Activated CD4-positive, alpha-beta memory T cell treated with anti-CD3 and anti-CD28 coated beads for 36 hours (primary cell): ENCODE measurements at places on chromosomes 7 and 10. TPM values are rescaled to one million over a fixed set of nuclear protein-coding genes. Genes with fewer than 3 reads are reported as not detected.

- H3K27ac ChIP-seq: no peak overlapping the region
- peak; percentile 55 for DNase-seq
- no peaks in the 10 kb centered on the region for H3K4me1 ChIP-seq
- no peak overlapping the region for H3K4me3 ChIP-seq
- H3K36me3 ChIP-seq: no peaks in the 10 kb centered on the region
Observed at GRCh38 chr7:104848138-104848990, 165.6 kb upstream of the KMT2E start.

GRCh38 chr10:118496525-118496924 is 98.9 kb downstream of the PRLHR start:
- no peak for DNase-seq
- no peaks in the 10 kb centered on the region for H3K36me3 ChIP-seq
- no peak overlapping the region for H3K4me3 ChIP-seq
- H3K4me1 ChIP-seq: no peaks in the 10 kb centered on the region

GRCh38 chr7:152553671-152554317 is 118.0 kb upstream of the KMT2C start:
- H3K4me1 ChIP-seq: no peaks in the 10 kb centered on the region
- no peaks in the 10 kb centered on the region for H3K36me3 ChIP-seq
- no peak overlapping the region for H3K4me3 ChIP-seq
- H3K27me3 ChIP-seq: no peaks in the 10 kb centered on the region

- peaks cover 35% of the 10 kb centered on the region for H3K36me3 ChIP-seq
- no peak overlapping the region for H3K27ac ChIP-seq
- no peak for DNase-seq
- no peak overlapping the region for H3K4me3 ChIP-seq
- H3K4me1 ChIP-seq: peaks cover 13% of the 10 kb centered on the region
- H3K27me3 ChIP-seq: no peaks in the 10 kb centered on the region
Observed at GRCh38 chr7:88200789-88201188, 19.0 kb downstream of the SRI start.

DNA sequence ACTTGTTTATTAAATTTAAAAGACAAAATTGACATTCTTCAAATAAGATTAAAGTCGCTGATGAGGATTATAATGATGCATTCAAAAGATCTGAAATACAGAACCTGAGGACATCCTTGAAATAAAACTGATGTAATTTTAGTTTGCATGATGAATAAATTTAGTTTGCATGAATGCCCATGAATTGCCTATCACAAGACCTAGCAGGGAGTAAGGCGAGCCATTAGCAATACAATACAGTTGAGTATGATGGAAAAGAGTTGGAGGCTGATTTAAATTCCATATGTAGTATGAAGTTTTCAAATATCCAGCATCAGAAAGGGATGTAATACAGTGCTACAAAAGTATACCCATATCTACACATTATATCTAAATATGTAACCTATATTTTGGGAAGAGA is 321.3 kb downstream of the CACNA2D1 start:
- H3K27me3 ChIP-seq: no peaks in the 10 kb centered on the region
- no peaks in the 10 kb centered on the region for H3K4me1 ChIP-seq
- H3K36me3 ChIP-seq: no peaks in the 10 kb centered on the region
- no peak overlapping the region for H3K27ac ChIP-seq
- DNase-seq: no peak
- H3K4me3 ChIP-seq: no peak overlapping the region

- H3K4me3 ChIP-seq: no peak overlapping the region
- H3K36me3 ChIP-seq: no peaks in the 10 kb centered on the region
- peaks cover 4% of the 10 kb centered on the region for H3K4me1 ChIP-seq
- H3K27me3 ChIP-seq: no peaks in the 10 kb centered on the region
- DNase-seq: no peak
Observed at GRCh38 chr10:3635211-3635671, 149.8 kb downstream of the KLF6 start.

GRCh38 chr10:129545261-129545660 is 78.2 kb downstream of the MGMT start:
- DNase-seq: no peak
- H3K27ac ChIP-seq: no peak overlapping the region
- peaks cover 23% of the 10 kb centered on the region for H3K36me3 ChIP-seq

DNA sequence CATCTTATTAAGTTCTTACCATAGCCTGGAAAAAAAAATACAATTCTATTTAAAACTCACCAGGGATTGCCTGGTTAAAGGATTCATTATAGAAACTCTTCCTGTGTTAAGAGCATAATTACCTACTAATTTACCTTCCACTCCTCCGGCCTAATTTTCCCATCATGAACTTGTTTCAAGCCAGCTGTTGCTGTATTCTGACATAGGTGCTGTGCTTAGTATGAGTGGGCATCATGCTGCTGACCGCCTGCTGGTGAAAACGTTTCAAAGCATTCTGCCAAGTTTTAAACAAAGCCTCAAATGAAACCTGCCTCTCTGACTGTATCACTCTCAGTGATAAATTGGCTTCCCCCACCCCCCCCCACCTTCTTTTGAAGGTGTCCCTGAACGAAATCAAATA is 47.8 kb upstream of the KCNMA1 start:
- H3K4me1 ChIP-seq: no peaks in the 10 kb centered on the region
- peaks cover 9% of the 10 kb centered on the region for H3K27me3 ChIP-seq
- DNase-seq: no peak
- H3K27ac ChIP-seq: no peak overlapping the region
- H3K4me3 ChIP-seq: no peak overlapping the region

DNA sequence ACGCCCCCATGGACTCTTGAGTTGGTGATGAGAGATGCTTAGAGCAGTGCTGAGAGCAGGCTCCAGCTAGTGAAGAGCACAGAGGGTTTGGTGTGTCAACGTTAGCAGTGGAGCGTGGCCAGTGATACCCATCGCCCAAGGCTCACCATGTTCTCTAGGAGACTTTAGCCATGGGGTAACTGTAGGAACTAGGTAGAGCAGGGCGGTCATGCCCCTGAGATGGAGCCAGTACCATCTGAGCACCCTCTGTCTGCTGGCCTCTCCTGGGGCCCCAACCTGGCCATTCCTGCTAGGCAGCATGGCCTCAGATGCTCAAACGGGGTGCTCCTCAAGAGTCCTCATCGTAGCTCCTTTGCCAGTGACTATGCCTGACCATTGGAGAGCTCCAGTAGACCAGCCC is 179.7 kb downstream of the KCND2 start:
- DNase-seq: no peak
- no peaks in the 10 kb centered on the region for H3K27me3 ChIP-seq
- H3K4me1 ChIP-seq: no peaks in the 10 kb centered on the region

DNA sequence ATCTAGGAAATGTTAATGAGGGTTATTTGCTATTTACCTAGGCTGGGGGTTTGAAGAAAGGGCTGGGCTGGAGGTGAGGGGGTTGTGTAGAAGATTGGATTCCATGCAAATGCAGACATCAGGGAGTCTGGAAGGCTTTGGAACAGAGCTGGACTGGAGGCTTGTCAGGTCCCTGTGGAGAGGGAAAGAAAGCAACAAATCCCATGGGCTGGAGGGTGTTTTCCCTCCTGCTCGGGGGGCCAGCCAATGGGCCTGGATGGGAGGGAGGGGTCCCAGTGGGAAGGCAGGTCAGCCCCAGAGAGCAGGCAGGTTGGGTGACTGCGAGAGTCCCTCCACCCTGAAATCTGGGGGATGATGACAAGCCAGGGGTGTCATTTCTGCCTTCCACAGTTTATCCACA is 431.8 kb downstream of the RPS24 start:
- peaks cover 6% of the 10 kb centered on the region for H3K27me3 ChIP-seq
- H3K4me1 ChIP-seq: no peaks in the 10 kb centered on the region
- DNase-seq: no peak
- no peaks in the 10 kb centered on the region for H3K36me3 ChIP-seq
- H3K4me3 ChIP-seq: no peak overlapping the region
- H3K27ac ChIP-seq: no peak overlapping the region

DNA sequence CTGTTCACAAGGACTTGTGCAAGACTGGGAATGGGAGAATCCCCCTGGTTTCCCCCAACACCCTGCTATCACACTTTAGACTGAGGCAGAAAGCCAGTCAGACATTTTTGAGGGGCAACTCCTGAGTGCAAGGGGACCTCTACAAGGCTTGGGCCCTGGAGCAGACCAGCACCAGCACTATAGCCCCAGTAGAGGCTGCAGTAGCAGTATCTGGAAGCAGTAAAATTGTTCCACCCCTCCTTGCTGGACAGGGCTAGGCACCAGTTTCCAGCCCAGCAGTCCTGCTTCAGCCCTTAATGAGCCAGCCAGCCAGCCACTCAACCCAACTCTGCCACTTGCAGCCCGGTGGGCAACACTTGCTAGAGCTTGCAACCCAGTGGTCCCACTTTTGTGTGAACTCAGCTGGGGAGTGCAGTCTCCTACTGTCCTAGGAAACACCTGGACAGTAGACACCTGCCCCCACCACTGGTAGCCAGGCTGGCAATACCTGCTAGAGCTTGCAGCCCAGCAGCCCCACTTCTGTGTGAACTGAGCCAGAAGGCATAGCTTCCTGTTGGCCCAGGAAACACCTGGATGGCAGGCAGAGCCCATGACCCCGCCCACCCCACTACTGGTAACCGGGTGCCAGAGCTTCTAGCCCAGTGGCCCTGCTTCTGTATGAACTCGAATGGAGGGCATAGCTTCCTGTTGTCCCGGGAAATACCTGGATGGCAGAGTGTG is 65.0 kb downstream of the FBXL13 start:
- DNase-seq: no peak
- H3K36me3 ChIP-seq: peaks cover 2% of the 10 kb centered on the region
- no peak overlapping the region for H3K27ac ChIP-seq
- no peaks in the 10 kb centered on the region for H3K27me3 ChIP-seq
- H3K4me3 ChIP-seq: no peak overlapping the region

GRCh38 chr10:60594476-60595051 is 183.7 kb upstream of the CDK1 start:
- H3K27ac ChIP-seq: no peak overlapping the region
- no peak overlapping the region for H3K4me3 ChIP-seq

DNA sequence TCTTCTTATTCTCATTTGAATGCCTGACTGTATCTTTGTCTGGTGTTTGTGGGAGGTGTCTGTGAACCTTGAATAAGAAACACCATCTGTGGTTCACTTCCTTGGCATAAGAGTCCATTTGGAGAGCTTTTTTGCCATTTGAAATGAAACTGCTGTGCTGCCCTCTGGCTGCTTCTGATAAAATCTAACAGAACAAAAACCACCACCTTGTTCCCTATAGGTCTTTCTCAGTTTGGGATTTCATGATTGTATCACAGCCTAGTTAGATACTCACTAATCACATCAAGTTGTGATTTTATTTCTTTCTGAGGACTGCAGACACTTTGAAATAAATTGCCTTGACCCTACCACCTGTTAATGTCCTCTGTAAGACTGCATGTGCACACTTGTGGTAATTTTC is 102.7 kb upstream of the FAM13C start:
- H3K36me3 ChIP-seq: no peaks in the 10 kb centered on the region
- no peaks in the 10 kb centered on the region for H3K27me3 ChIP-seq
- DNase-seq: no peak
- H3K27ac ChIP-seq: no peak overlapping the region
- no peaks in the 10 kb centered on the region for H3K4me1 ChIP-seq

GRCh38 chr7:42117201-42117600 is 119.8 kb downstream of the GLI3 start:
- peaks cover 1% of the 10 kb centered on the region for H3K27me3 ChIP-seq
- no peak overlapping the region for H3K27ac ChIP-seq
- H3K4me3 ChIP-seq: no peak overlapping the region
- DNase-seq: no peak

GRCh38 chr7:90686146-90686545 is 90.0 kb downstream of the CDK14 start:
- H3K4me3 ChIP-seq: no peak overlapping the region
- DNase-seq: no peak
- no peaks in the 10 kb centered on the region for H3K27me3 ChIP-seq
- no peaks in the 10 kb centered on the region for H3K4me1 ChIP-seq
- no peak overlapping the region for H3K27ac ChIP-seq

DNA sequence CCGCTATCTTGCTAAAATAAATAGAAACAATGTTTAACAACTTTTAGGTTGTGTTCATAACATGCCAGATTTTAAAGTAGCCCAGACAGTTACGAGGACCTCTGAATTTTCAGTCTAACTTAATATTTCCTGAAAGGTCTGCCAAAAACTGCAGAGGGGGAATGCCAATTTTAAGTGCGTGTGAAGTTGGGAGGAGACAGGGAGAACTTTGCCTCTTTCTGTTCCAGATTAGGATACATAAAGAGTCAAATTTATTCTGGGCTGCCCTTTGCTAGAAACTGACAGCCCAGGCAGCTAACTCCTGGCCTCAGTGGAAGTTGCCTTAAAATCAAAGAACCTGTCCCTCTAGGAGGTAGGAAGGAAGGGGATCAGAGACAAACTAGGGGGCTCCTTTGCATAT is 52.3 kb upstream of the PIP4K2A start:
- H3K4me1 ChIP-seq: no peaks in the 10 kb centered on the region
- DNase-seq: no peak
- H3K4me3 ChIP-seq: no peak overlapping the region
- H3K36me3 ChIP-seq: no peaks in the 10 kb centered on the region
- H3K27me3 ChIP-seq: no peaks in the 10 kb centered on the region
- no peak overlapping the region for H3K27ac ChIP-seq

GRCh38 chr7:154946166-154946565 is 56.8 kb downstream of the PAXIP1 start:
- no peaks in the 10 kb centered on the region for H3K4me1 ChIP-seq
- peaks cover 21% of the 10 kb centered on the region for H3K36me3 ChIP-seq
- no peak for DNase-seq
- no peak overlapping the region for H3K27ac ChIP-seq
- H3K27me3 ChIP-seq: no peaks in the 10 kb centered on the region

DNA sequence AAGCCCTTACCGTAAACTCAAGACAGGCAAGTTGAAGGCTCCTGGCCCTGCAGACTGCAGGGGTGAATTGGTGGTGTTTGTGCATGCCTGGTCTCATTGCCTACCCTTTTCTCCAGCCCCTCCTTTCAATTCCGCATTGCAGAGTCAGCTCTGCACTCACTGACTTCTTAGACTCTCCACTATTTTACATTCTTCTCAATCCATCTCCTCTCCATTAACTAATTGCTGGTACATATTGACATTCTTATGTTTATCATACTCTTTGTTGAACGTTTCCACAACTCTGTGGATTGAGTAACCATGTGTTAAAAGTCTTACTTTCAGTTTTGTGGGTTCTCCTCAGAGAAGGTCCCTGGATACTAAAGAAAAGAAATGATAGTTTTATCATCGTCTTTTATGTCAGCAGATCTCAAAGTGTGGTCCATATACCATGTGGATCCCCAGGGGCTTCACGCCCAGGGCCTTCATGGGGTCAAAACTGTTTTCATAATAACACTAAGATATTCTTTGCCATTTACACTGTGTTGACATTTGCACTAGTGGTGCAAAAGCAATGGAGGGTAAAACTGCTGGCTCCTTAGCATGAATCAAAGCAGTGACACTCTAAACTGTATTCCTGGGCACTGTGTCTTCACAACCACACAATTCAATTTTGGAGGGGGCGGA is 135.4 kb upstream of the FZD1 start:
- no peaks in the 10 kb centered on the region for H3K36me3 ChIP-seq
- H3K27ac ChIP-seq: no peak overlapping the region
- H3K27me3 ChIP-seq: peaks cover 1% of the 10 kb centered on the region

The OPALIN gene
- total RNA-seq: not detected

The PSAP gene
- 144 TPM for total RNA-seq

The ARHGEF5 gene
- 17.0 TPM for total RNA-seq

The GOLGA7B gene
- total RNA-seq: 0.87 TPM

The CHST3 gene
- 0.19 TPM for total RNA-seq

The MLXIPL gene
- total RNA-seq: not detected

The CACNA2D1 gene
- not detected for total RNA-seq

The ARMC3 gene
- not detected for total RNA-seq

The HMX2 gene
- total RNA-seq: 0.43 TPM

The ZNF722 gene
- not detected for total RNA-seq

The CEP55 gene
- 88.0 TPM for total RNA-seq

The WEE2 gene
- total RNA-seq: not detected

The SUMF2 gene
- total RNA-seq: 130 TPM

The MYO3A gene
- not detected for total RNA-seq

The CDHR3 gene
- 0.57 TPM for total RNA-seq

The WASHC2A gene
- 22.2 TPM for total RNA-seq

The HOXA11 gene
- total RNA-seq: not detected
